ENCODE measurements at places on chromosomes 2 and 18.

DNA sequence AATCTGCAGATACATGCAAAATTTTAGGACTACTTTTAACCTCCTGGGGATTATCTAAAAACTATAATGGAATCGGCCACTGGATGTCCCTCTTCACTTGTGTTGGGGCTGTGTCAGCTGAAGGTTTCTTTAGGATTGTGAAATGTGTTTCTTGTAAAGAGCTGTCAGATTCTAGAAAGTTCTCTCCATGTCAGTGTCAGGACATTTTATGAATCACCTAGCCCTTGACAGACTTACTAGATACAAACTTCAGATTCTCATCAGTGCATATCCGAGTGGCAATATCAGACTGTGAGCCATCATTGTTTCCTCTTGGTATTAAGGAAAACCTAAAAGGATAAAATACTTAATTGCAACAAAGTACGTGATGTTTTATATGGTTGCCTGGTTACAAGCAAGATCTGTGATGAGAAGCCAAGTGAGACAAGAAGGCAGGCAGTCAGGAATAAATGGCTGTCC, 107.3 kb downstream of the CPS1 start:
- no peak for DNase-seq

DNA sequence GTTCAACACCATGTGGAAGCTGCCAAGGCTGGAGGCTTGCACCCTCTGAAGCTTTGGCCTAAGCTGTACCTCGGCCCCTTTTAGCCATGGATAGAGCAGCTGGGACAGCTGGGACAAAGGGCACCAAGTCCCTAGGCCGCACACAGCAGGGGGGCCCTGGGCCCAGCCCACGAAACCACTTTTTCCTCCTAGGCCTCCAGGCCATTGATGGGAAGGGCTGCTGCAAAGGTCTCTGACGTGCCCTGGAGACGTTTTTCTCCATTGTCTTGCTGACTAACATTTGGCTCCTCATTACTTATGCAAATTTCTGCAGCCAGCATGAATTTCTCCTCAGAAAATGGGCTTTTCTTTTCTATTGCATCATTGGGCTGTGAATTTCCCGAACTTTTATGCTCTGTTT, 13.7 kb downstream of the RAPGEF4 start:
- no peak for DNase-seq

DNA sequence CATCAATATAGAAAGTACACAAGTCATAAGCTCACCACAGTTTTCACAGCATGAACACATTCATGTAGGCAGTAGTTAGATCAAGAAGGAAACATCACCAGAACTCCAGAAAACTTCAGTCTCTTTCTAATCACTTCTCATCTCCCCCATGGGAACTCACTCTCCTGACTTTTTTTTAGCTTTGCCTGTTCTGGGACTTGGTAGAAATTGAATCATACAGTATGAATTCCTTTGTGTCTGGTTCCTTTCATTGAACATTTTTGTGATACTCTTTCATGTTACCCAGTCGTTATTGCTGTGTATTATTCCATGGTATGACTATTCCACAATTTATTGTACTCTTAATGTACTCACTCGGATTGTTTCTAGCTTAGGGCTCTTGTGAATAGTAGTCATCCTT, 160.2 kb downstream of the TAF4B start:
- no peak for DNase-seq

DNA sequence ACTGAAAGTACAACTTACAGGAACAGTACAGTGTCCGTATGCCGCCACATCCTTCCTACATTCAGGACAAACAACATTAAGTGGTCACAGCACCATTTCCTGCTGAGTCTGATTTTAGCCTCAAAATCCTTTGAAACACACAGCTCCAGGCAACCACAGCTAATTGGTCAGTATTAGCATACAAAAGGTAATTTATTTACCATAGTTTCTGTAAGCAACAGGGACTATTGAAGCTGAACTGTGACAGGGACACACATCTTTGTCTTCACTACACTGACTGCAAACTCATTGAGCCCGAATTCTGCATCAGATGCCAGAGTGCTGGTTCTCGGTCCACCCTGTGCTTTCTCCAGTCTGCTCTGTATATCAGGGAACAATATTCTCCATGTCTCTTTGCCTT, 151.8 kb downstream of the ST6GAL2 start:
- no peak for DNase-seq

DNA sequence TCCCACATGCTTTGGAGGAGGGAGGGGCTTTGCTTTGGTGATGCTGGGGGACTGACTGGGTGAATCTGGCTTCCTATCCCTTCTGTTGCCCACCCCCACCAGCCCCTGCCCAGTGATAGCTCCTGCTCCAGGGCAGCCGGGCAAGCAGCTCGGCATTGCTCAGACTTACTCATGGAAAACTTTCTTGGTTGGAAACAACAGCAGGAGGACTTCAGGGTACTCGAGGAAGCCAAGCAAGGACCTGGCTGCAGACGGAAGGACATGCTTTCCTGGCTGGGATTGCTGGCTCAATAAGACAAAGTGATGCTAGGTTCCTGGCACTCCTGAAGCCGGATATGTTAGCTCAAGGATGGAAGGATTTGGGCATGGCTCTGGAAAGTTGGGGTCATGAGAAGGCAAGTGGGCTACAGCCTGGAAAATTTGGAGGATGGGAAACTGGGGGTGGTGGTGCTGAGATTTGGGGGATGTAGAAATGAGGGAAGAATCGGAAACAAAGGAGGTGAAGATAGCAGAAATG, 3.1 kb downstream of the SPEG start:
- DNase-seq: no peak
